ENCODE measurements at places on chromosomes 4 and X.

DNA sequence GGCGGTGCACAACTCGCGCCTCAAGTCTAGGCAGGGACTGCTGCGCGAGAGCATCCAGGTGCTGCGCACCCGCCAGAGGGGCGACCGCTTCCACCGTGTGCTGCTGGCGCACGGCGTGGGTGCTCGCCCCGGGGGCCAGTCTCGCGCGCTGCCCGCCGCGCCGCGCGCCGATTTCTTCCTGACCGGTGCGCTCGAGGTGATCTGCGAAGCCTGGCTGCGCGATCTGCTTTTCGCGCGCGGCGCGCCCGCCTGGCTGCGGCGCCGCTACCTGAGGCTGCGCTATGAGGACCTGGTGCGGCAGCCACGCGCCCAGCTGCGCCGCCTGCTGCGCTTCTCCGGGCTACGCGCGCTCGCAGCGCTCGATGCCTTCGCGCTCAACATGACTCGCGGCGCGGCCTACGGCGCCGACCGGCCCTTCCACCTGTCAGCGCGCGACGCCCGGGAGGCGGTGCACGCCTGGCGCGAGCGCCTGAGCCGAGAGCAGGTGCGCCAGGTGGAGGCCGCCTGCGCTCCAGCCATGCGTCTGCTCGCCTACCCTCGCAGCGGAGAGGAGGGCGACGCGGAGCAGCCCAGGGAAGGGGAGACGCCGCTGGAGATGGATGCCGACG lies 1.3 kb downstream of the CHST7 start:
- peak; percentile 56 for DNase-seq
- H3K4me1 ChIP-seq, result peaks cover 5% of the 10 kb centered on the region
- H3K27ac ChIP-seq, result peak overlapping the region; percentile 60
- H3K36me3 ChIP-seq, result no peaks in the 10 kb centered on the region
- H3K27me3 ChIP-seq, result peaks cover 10% of the 10 kb centered on the region

DNA sequence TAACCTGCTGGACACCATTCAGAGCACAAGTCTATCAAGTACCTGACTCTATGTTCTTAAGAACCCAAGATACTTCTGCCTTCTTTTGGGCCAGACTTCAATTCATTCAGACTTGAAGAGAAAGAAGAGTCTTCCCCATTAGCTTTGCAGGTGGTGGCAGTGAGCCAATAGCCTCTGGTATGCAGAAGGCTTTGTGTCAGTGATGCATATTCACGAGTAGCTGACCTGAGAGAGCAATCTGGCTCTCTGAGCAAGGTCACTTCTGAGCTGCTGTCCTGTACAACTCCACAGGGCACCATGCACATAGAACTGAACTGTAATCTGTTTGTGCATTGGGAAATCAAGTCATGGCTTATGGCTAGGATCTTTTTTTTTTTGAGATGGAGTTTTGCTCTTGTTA lies 39.9 kb upstream of the SPINK2 start:
- DNase-seq, result no peak
- H3K27me3 ChIP-seq, result no peaks in the 10 kb centered on the region
- no peak overlapping the region for H3K27ac ChIP-seq
- H3K4me1 ChIP-seq, result no peaks in the 10 kb centered on the region
- no peak overlapping the region for H3K4me3 ChIP-seq

- H3K27me3 ChIP-seq, result no peaks in the 10 kb centered on the region
- no peak overlapping the region for H3K4me3 ChIP-seq
- no peaks in the 10 kb centered on the region for H3K4me1 ChIP-seq
- H3K36me3 ChIP-seq, result no peaks in the 10 kb centered on the region
- no peak for DNase-seq
Measured at GRCh38 chr4:62627141-62627540, 1427.0 kb downstream of the ADGRL3 start.

GRCh38 chr4:18722748-18723191 lies 701.2 kb upstream of the LCORL start:
- H3K27me3 ChIP-seq, result no peaks in the 10 kb centered on the region
- H3K4me3 ChIP-seq, result no peak overlapping the region
- H3K36me3 ChIP-seq, result no peaks in the 10 kb centered on the region
- no peak overlapping the region for H3K27ac ChIP-seq

- H3K27me3 ChIP-seq, result no peaks in the 10 kb centered on the region
- no peaks in the 10 kb centered on the region for H3K36me3 ChIP-seq
- H3K27ac ChIP-seq, result no peak overlapping the region
Measured at GRCh38 chr4:119329835-119330620, 8.1 kb upstream of the FABP2 start.

- H3K36me3 ChIP-seq, result no peaks in the 10 kb centered on the region
- peaks cover 12% of the 10 kb centered on the region for H3K4me1 ChIP-seq
- no peak for DNase-seq
- H3K4me3 ChIP-seq, result no peak overlapping the region
- no peaks in the 10 kb centered on the region for H3K27me3 ChIP-seq
Measured at GRCh38 chrX:24493740-24494581, 28.9 kb downstream of the PDK3 start.
